Thoracic aorta (tissue), 2 donors: ENCODE measurements at places on chromosomes 11 and 22. TPM values are rescaled to one million over a fixed set of nuclear protein-coding genes. Genes with fewer than 3 reads are reported as not detected.

Gene FIBIN
- 153 TPM for total RNA-seq

Gene SCO2
- 4.5 TPM for total RNA-seq

Gene MYEOV
- total RNA-seq, result 1.3 TPM

Gene PARVG
- 71.3 TPM for total RNA-seq

Gene FAM180B
- 3.4 TPM for total RNA-seq

Gene OR51E2
- total RNA-seq, result not detected

Gene SLC43A3
- 92.3 TPM for total RNA-seq

Gene SYCE3
- total RNA-seq, result not detected

Gene C1QTNF6
- 2.1 TPM for total RNA-seq

Gene ARHGAP32
- total RNA-seq, result 13.8 TPM

GRCh38 chr11:21428796-21429195 is 759.4 kb downstream of the NELL1 start:
- no peak for DNase-seq

- DNase-seq, result no peak
These were observed 35.5 kb downstream of the USP28 start for GRCh38 chr11:113839842-113840241.

- no peak for DNase-seq
These were observed 26.5 kb downstream of the SGSM3 start for GRCh38 chr22:40396882-40397281.

DNA sequence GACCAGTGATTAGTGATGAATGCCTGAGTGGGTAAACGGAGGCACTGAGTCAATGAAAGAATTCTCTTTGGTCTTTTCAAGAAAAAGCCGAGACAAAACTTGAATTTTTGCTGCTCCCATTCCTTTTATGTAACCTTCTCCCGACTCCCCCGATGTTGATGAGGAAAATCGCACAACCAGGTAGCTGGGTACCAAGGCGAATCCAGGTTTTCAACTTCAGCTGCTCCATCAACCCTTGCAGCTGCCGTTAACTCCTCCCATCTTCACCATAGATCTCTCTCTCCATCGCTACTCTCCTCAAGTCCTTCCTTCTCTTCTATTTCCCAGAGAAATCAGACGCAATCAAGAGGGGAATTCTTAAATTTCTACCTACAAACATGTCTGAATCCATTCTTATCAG is 611 bp upstream of the USP2 start:
- no peak for DNase-seq

GRCh38 chr11:119612814-119613213 is 116.2 kb downstream of the NECTIN1 start:
- no peak for DNase-seq

DNA sequence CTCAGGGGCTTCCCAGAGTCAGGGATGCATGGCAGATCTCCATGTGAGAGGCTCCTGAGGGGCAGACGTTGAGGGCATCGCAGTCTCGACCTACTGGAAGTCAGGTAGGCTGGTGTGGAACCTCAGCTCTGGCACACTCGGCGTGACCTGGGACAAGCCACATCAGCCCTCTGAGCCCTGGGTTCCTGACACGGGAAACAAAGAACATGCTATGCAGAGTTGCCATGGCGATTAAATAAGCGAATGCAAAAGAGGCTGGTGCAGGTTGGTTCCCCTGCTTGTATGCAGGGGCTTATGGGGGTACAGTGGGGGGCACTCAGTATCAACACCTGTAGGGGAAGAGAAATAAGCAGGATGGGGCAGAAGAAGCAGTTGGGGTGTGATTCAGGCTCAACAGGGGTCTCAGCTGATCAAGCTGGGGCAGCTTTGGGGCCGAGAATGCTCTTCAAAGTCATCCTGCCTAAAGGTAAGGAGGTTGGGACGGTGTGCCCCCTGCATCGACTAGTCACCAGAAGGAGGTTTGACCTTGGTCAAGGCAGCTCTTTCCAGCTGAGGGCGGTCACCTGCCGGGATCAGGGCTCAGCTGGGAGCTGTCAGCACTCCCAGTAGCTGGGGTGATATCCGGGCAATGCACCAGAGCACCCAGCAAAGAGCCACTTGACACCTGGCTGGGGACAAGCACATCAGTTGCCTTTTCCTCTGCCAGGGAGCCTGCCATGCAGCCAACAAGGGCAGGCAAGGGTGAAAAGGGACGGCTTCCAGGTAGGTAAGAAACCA is 442.7 kb downstream of the MIAT start:
- no peak for DNase-seq

- DNase-seq, result no peak
These were observed 83.8 kb upstream of the SOX6 start for GRCh38 chr11:16440136-16440535.

GRCh38 chr11:109123816-109124787 is 297.9 kb upstream of the C11orf87 start:
- DNase-seq, result no peak

DNA sequence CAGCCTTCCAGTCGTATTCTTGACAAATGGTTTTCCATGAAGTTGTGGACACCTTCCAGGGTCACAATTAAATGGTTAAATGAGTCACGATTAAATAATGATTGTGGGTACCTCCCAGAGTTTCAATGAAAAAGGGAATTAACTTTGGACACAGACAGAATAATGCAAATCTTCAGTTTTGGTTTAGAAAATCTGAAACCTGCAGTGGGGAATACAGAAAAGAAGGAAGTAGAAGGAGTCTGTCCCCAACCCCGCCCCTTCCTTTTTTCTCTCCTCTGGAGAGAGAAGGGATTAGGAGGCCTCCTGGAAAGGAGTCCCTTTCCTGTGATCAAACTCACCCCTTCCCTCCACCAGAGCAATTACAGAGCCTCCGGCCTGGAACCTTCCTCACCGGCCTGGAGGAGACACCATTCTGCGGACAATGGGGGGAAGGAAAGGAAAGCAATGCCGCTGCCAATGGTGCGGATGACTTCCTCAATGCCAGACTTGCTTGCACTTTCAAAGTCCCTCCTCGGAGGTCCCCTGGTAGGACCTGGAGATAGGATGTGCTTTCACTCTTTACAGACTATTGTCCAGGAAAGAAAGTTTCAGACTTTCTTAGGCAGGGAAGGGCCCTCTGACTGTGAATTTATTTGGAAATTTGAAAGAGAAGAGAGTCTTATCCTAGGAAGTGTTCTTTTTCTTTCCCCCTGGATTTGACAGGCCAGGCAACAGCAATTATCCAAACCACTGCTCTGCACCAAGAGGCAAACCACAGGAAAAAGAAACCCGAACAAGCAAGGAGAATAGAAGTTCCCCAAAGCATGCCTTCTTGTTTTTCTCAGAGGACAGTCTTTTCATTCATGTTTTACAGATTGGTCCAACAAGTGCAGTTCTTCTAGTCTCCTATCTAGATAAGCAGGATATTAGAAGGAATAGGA is 86.8 kb downstream of the PTPRJ start:
- DNase-seq, result no peak

GRCh38 chr11:130049328-130049771 is 20.3 kb upstream of the APLP2 start:
- DNase-seq, result no peak

DNA sequence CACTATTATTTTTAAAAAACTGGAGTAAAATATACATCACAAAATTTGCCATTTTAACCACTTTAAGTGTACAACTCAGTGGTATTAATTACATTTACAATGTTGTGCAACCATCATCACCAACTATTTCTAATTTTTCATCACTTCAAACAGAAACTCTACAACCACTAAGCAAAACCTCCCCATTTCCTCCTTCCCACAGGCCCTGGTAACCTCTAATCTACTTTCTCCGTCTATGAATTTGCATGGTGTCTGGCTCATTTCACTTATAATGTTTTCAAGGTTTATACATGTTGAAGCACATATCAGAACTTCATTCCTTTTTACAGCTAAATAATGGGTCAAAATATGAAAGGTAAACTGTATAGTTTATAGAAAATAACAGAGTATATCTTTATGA is 24.4 kb downstream of the DDI1 start:
- DNase-seq, result no peak

DNA sequence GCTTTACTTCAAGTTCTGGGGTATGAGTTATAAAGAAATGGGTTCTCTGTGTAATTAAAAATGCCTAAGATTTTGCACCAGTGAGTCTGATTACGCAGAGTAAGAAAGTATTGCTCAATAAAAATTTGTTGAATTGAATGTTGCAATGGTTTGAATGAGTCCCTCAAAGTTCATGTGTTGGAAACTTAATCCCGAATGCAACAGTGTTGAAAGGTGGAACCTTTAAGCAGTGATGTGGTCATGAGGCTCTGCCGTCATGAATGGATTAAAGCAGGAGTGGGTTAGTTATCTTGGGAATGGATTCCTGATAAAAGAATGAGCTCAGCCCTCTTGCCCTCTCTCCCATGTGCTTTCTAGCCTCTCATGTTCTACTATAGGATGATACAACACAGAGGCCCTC is 52.6 kb upstream of the SESN3 start:
- no peak for DNase-seq

DNA sequence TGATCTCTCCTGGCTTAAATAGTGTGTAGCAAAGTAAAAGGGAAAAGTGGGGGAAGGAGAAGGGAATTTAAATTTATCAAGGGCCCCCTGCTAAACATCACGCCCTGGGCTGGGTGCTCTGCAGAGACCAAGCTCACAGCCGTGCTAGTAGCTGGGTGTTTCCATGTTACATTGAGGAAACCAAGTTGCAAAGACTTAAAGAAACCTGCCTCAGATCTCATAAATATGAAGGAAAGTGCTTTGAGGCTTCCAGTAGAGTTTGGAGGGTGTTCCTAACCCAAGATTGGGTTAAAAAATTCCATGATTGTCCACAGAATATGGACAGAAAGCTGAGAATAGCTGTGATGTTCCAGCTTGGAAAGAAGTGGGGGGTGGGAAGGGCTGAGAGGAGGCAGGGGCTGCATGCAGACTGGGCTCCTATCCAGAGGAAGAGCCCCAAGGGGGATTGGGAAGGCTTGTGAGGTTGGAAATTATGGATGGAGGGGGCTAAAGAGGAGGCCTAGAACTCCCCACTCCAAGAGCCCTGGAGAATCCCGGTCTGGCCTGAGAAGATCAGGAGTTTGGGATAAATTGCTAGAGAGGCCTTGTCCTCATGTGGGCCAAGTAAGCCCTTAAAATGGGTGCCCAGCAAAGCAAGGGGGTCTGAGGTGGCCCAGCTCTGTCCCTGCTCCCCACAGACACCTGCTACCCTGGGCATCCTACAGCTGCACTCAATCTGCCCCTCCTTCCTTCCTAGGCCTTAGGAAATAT is 25.0 kb upstream of the OAF start:
- DNase-seq, result no peak
